Right cardiac atrium (tissue), 5 donors: ENCODE measurements at places on chromosomes 4 and X. TPM values are rescaled to one million over a fixed set of nuclear protein-coding genes. Genes with fewer than 3 reads are reported as not detected.

The NXF2B gene
- total RNA-seq = not detected

The JAKMIP1 gene
- total RNA-seq = 0.28 TPM

The UBE2A gene
- 55.9 TPM for total RNA-seq

The HSFX1 gene
- 2.9 TPM for total RNA-seq

The FRMPD4 gene
- 0.43 TPM for total RNA-seq

The MAGEC2 gene
- total RNA-seq = not detected

The TACC3 gene
- total RNA-seq = 4.1 TPM

The POF1B gene
- total RNA-seq = 25.3 TPM

The SSX2B gene
- not detected for total RNA-seq

The UGT2A3 gene
- total RNA-seq = not detected

The BRS3 gene
- total RNA-seq = not detected

The SHOX gene
- not detected for total RNA-seq

The GYPB gene
- not detected for total RNA-seq

The GPRASP1 gene
- 20.2 TPM for total RNA-seq
